Activated CD4-positive, alpha-beta T cell treated with anti-CD3 and anti-CD28 coated beads, Interleukin-2, amount 10 ng/mL, durations not matched to agents 7 days and 5 days (primary cell): ENCODE measurements at places on chromosomes 3 and 15. TPM values are rescaled to one million over a fixed set of nuclear protein-coding genes. Genes with fewer than 3 reads are reported as not detected.

GRCh38 chr3:196643201-196643749, 3.8 kb downstream of the NRROS start:
- DNase-seq = no peak

GRCh38 chr3:122627301-122627700, 49.9 kb downstream of the PARP15 start:
- DNase-seq = no peak

GRCh38 chr3:110495201-110495927, 576.3 kb upstream of the NECTIN3 start:
- no peak for DNase-seq

- no peak for DNase-seq
Observed at GRCh38 chr3:51705276-51706020, 1.4 kb upstream of the GRM2 start.

GRCh38 chr3:89101921-89102320, 5.5 kb upstream of the EPHA3 start:
- no peak for DNase-seq

Gene CCR3
- not detected for total RNA-seq
